ENCODE measurements at places on chromosomes 6 and 20. TPM values are rescaled to one million over a fixed set of nuclear protein-coding genes. Genes with fewer than 3 reads are reported as not detected.

GRCh38 chr6:15882915-15883314 lies 220.1 kb upstream of the DTNBP1 start:
- no peak for DNase-seq

GRCh38 chr20:40457404-40457803 lies 231.6 kb downstream of the MAFB start:
- no peak for DNase-seq

- DNase-seq: no peak
Observed at GRCh38 chr6:50213146-50213545, 163.4 kb upstream of the DEFB112 start.

DNA sequence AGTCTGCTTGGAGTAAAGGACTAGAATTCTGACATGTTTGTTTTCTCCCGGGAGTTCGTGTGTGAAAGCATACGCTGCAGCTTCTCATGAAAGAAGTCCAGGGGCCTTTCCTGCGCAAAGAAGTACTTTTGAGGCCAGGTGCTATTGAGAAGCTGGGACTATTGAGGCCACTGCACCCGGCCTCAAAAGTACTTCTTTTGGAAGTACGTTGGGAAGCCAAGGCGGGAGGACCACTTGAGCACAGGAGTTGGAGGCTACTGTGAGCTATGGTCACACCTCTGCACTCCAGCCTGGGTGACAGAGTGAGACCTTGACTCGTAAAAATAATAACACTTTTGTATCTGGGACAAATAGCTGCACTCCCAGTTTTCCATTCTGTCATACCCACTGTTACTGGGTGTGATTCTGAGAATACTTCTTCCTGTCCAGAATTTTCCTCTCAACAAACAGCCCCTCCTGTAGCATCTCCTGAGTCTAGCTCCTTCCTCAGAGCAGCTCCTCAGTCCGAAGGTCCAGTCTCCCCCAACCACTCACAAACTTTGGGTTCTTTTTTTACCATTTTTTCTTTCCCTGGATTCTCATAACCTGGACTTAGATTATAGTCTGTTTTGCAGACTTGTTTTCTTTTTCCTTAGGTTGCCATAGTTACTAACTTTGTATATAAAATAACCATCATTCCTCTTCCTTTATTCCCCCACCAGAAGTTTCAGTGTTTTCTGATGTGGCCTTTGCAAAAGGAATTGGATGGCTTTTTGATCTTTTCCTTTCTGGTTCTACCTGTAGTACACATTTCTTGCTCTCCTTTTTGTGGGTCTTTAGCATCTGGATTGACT lies 12.7 kb downstream of the STK35 start:
- no peak for DNase-seq

GRCh38 chr6:104716858-104717257 lies 142.9 kb downstream of the HACE1 start:
- DNase-seq: no peak

- peak; percentile 87 for DNase-seq
Observed at GRCh38 chr6:106087548-106088325, 1.6 kb downstream of the PRDM1 start.

DNA sequence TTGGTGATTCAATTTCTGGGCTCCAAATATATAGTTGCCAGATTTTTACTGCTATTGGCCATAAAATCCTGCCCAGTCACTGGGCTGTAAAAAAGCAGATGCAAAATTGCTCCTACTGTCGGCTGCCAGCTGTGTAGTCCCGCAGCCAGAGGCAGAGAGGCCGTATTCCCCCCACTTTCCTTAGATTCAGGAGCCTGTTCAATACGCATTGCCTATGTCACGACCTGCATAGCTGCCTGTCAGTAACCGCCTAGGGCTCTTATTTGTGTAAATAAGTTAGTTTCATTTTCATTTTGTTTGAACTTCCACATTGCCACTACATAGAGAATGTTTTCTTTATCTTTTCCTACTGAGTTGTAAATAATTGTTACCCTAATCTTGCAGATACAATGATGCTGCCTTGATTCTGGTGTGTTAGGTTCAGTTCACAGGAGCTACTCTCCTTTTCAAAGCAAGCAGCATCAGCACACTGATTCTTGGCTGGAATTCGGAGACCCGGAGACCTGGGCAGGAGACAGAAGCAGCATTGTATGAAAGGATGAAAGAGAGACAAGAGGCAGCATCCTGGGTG lies 46.0 kb upstream of the UST start:
- peak; percentile 49 for DNase-seq

GRCh38 chr6:40965046-40965445 lies 74.0 kb downstream of the UNC5CL start:
- DNase-seq: peak; percentile 42

The SPATS1 gene
- total RNA-seq: not detected

The FLRT3 gene
- total RNA-seq: 6.6 TPM

The KCNB1 gene
- total RNA-seq: not detected

The SRPK1 gene
- total RNA-seq: 92.8 TPM

The ZC2HC1B gene
- total RNA-seq: not detected

The SLC35A1 gene
- total RNA-seq: 9.7 TPM

The MYH7B gene
- not detected for total RNA-seq
